ENCODE measurements at places on chromosomes 5 and 9.

DNA sequence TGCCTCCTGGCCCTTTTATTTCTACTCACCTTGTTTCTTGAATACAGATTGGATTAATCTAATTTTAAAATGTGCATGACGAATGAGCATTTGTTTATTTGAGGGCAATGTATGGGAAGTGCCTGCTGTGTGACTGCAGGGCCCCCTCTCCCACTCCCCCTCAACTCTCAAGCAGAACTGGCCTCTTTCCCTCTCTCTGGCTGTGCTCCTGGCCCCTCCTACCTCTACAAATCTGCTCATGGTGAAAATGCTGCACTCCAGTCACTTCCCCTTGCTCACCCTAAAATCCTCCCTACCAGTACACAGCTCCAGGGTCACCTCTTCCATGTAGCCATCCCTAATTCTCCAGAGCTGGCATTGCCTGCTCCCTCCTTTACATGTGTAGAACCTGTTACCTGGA is 17.2 kb upstream of the NDST1 start:
- no peak for DNase-seq

DNA sequence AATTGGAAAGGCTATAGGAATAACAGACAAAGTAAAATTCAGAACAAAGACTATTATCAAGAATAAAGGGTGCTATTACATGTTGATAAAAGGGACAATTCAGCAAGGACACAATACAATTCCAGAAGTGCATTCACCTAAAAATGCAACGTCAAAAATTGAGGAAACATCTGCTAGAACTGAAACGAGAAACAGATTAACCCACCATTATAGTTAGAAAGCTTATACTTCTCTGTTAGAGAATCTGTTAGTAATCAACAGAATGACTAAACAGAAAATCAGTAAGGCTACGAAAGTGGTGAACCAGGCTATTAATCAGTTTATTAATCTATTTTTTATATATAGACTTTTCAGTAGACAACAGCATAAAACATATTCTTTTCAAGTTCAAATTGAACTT is 14.8 kb downstream of the FCN1 start:
- no peak for DNase-seq

DNA sequence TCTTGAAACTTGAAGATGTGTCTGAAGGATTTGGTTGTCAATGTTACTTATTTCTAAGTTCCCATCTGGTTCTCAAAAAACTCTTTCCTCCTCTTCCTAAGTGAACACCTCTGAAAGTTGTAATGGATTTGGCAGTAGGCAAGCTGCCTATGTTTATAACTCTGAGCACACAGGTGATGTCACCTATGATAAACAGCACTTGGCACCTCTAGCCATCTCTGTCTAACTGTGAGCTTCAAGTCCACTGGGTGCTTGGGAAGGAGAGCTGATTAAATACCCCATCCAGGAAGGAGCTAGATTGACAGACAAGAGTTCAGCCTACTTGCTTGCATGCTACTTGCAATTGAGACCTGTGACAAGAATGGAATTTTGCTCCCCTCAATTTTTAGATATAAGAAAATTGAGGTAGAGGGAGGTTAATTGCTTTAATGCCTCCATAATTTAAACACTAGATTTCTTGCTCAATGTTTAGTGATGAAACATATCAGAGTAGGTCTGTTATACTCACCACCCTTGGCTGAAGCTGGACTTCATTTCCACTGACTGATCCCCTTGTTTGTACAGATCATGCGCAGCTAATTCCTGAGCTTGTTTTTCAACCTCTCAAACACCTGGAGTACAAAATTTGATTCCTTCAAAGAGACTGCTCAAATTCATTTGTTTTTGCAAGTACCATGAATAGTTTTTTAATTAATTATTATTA is 49.9 kb downstream of the PDE4D start:
- no peak for DNase-seq

GRCh38 chr9:88872192-88872946 is 118.9 kb upstream of the S1PR3 start:
- no peak for DNase-seq

DNA sequence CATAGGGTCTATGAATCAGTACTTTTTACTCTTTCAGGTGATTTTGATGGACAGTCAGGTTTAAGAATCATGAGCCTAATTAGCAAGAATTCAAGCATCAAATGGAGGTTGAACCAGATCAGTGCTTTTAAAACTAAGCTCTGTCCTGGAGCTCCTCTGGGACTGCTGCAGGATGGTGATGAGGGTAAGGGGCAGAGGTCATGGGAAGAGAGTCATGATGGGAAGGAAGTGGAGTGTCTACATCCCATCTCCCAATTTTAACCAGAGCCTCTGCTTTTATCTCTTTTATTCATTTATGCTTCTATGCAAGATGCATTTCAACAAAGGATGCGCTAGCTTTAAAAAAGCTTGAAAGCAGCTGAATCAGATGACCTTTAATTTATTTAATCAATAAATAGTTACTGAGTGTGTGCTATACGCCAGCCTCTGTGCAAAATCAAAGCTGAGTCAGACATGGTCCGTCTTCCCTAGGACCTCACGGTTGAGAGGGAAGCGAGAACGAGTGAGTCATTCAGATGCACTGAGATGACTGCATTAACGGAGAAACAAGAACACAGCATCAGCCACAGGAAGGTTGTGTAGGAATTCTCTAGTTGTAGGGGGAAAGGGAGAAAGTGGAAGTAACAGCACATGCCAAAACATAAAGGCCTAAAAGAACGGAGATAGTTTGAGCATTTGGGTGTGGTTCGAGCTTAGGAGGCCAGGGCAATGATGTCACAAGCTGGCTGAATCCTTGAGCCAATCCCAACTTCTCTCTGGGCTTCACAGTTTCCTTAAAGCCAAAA is 441.6 kb upstream of the BRINP1 start:
- no peak for DNase-seq

GRCh38 chr5:31853398-31854135 is 214.6 kb downstream of the PDZD2 start:
- DNase-seq, result no peak

- DNase-seq, result no peak
These were observed 983.0 kb upstream of the PTPRD start for GRCh38 chr9:11595756-11596155.

DNA sequence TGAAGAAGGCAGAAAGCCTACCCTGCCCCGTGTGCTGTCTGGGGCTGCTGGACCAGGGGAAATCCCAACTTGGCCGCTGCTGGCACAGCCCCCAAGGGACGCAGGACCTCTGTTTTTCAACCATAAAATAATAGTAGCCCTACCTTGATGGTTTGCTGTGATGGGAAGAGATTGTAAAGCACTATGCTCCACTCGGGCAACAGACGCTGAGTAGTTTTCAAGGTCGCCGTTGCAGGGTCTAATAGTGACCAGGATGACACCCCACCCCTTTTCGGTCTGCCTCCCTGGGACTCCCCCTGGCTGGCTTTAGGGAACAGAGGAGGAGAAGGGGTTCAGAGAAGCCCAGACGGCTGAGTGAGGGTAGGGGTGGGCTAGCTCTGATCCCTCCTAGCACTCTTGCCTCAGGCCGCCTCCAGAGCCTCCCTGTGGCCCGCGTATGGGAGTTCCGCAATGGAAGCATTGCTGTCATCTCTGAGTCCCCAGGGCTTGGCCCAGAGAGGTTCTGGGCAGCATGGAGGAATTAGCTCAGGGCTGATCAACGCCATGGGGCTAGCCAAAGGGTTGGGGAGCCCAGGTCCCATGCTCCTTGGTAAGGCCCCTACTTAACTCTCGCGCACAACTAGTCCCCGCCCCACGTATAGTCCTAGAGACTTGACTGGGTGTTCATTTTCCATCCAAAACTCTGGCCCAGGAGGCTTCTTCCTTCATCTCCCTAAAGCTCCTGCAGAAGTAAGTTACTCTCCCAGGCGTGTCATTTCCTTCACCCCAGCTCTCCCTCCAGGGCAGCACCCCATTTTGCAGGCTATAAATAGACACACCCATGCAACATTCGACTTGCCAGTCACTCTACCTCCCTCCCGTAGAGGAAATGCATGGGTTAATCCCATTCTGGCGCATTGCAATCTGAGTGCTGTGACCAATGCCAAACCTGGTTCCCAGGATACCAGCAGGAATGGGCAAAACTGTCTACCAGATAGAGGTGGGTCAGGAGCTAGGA is 1.1 kb upstream of the IRF1 start:
- DNase-seq, result peak; percentile 11

- no peak for DNase-seq
These were observed 278.6 kb upstream of the C9orf72 start for GRCh38 chr9:27851858-27852257.

DNA sequence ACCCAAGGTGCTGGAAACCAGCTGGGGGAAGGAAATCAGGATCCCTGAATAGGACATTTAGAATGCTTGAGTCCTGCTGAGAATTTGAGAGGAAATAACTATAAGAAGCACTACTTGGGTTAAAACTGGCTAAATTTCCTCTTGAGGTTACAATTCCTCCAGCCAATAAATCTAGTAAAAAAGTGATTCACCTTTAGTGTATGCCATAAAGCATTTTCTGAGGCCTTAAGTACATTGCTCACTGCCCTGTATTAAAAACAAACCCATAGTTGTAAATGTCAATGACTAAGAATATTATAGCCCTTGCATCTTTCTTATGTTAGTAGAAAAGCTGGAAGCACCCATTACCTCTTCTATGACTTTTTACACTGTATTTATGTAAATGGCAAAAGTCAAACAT is 634.7 kb upstream of the ARRDC3 start:
- no peak for DNase-seq

- no peak for DNase-seq
These were observed 986 bp downstream of the PLPP1 start for GRCh38 chr5:55533521-55534435.
